ENCODE measurements at places on chromosomes 3 and 15. TPM values are rescaled to one million over a fixed set of nuclear protein-coding genes. Genes with fewer than 3 reads are reported as not detected.

Gene SEMA7A
- total RNA-seq: 0.28 TPM

Gene GNAT1
- total RNA-seq: not detected

Gene LEKR1
- not detected for total RNA-seq

Gene TYRO3
- 4.2 TPM for total RNA-seq

Gene PLA2G4B
- 5.0 TPM for total RNA-seq

Gene DNAH12
- total RNA-seq: 0.27 TPM

Gene ZBBX
- total RNA-seq: not detected

Gene ROBO2
- 2.9 TPM for total RNA-seq

Gene FBXW12
- total RNA-seq: not detected

Gene FBLN2
- total RNA-seq: 18.7 TPM

Gene TTC21A
- 4.4 TPM for total RNA-seq

Gene FILIP1L
- total RNA-seq: 42.5 TPM

Gene ECT2
- 21.9 TPM for total RNA-seq

Gene INKA1
- 0.95 TPM for total RNA-seq

Gene STRIT1
- total RNA-seq: not detected

Gene MUC20
- 3.3 TPM for total RNA-seq

Gene VGLL3
- total RNA-seq: 29.7 TPM

Gene HTR3E
- total RNA-seq: not detected

Gene PLOD2
- 74.2 TPM for total RNA-seq

Gene SLCO3A1
- 5.5 TPM for total RNA-seq

Gene HES1
- total RNA-seq: 18.4 TPM

Gene CTXN2
- not detected for total RNA-seq

Gene DUOX2
- total RNA-seq: 0.14 TPM

Gene QARS1
- total RNA-seq: 202 TPM

Gene P2RY13
- total RNA-seq: 1.8 TPM

Gene ALG1L2
- not detected for total RNA-seq

Gene LINGO1
- total RNA-seq: 0.71 TPM

Gene ACTC1
- total RNA-seq: 3.6 TPM

Gene GRM7
- total RNA-seq: 0.71 TPM

Gene PCSK6
- total RNA-seq: 8.9 TPM

Gene GLDN
- total RNA-seq: 5.0 TPM

Gene SYNPR
- 0.36 TPM for total RNA-seq

Gene GOLGA8M
- 0.71 TPM for total RNA-seq

Gene CRABP1
- total RNA-seq: 4.5 TPM

Gene MELTF
- 2.6 TPM for total RNA-seq

Measured in sigmoid colon (tissue), 7 donors.